MCF 10A (cell line): ENCODE measurements at places on chromosomes 13 and 19.

DNA sequence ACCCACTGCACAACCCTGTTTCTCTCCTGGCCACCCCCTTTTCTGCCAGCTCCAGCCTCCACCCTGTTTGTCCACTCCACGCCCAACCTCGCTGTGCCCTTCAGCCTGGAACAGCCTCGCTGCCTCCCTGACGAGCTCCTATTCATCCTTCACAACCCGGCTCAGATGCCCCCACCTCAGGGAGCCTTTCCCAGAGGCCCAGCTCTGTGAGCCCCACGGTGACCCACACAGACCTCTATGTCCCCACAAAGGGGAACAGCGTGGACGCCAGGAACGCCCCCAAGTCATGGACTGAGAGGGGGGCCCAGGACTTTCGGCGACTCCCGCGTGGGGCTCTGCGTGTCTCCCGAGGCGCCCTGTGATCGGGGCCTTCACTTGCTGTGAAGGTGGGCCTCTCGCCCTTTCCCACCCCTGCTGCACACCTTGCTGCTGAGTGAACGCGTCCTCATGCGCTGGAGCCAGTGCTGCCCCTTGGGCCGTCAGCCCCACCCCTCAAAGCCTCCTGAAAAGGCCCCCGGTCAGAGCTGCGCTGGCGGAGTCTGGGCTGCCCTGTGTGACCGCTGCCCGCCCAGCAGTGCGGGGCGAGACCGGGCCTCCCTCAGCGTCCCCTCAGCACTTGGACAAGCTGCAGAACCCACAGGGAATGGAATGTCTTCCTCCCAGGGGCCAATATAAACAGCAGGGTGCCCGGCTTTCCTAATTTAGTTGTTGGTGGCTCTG, 40.0 kb downstream of the ADPRHL1 start:
- DNase-seq = no peak

GRCh38 chr13:22447132-22447886, 733.5 kb upstream of the SGCG start:
- no peak for DNase-seq

- no peak for DNase-seq
Observed at GRCh38 chr13:39554371-39554770, 48.6 kb downstream of the LHFPL6 start.

- no peak for DNase-seq
Observed at GRCh38 chr19:49496574-49497008, 357 bp downstream of the RPS11 start.

GRCh38 chr13:73608711-73609485, 525.3 kb downstream of the KLF12 start:
- no peak for DNase-seq

DNA sequence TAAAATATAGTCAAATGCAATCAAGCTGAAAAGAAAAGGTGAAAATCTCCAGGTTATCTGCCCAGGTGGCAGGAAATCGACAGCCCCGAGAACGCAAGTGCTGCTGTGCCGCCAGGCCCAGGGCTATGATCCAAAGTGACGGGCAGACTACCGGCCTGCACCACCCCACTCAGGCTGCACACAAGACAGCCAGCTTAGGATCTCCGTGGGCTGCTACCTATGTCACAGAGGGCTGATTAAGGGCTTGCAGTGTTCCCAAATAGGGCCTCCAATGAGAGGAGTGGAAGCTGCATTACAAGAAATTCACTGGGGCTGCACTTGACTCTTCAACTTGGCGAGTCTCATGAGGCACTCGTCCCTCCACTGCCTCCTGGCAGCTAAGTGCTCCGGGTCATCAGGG, 121.8 kb downstream of the CRYL1 start:
- no peak for DNase-seq

- peak; percentile 85 for DNase-seq
Observed at GRCh38 chr13:109647053-109647452, 139.3 kb downstream of the IRS2 start.

DNA sequence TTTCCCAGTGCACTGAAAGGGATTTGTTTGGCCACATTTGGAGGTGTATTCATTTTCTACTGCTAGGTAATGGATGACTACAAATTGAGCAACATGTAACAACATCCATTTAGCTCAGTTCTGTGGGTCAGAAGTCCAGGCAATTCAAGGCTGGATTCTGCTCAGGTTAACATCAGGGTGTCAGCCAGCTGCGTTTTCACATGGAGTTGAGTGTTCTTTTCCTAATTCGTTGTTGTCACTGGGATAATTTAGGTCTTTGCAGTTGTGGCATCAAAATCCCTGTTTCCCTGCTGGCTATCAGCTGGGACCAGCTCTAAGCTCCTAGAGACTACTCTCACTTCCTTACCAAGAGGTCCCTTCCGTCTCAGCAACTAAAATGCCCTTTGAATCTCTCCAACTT, 25.4 kb downstream of the MIR17HG start:
- no peak for DNase-seq

DNA sequence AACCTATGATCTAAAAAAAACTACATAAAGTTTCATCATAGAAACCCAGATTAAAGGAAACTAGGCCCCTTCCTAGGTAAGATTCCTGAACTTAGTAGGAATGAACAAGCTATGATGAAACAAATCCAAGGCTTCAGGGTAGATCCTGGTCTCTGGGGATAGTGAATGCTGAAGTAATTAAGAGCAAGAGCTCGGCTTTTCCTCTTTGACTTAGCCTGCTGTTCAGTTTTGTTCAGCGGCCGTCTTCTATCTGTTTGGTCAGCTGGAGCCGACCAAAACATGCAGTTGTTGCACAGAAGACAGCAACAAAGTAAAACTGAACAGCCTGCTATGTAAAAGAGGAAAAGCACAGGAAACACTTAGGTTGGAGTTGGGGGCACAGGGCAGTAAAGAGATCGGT, 44.1 kb upstream of the RFXAP start:
- no peak for DNase-seq

GRCh38 chr19:45768655-45768983, 433 bp downstream of the SIX5 start:
- DNase-seq = peak; percentile 72

GRCh38 chr19:2150794-2151338, 500 bp downstream of the AP3D1 start:
- DNase-seq = peak; percentile 20

DNA sequence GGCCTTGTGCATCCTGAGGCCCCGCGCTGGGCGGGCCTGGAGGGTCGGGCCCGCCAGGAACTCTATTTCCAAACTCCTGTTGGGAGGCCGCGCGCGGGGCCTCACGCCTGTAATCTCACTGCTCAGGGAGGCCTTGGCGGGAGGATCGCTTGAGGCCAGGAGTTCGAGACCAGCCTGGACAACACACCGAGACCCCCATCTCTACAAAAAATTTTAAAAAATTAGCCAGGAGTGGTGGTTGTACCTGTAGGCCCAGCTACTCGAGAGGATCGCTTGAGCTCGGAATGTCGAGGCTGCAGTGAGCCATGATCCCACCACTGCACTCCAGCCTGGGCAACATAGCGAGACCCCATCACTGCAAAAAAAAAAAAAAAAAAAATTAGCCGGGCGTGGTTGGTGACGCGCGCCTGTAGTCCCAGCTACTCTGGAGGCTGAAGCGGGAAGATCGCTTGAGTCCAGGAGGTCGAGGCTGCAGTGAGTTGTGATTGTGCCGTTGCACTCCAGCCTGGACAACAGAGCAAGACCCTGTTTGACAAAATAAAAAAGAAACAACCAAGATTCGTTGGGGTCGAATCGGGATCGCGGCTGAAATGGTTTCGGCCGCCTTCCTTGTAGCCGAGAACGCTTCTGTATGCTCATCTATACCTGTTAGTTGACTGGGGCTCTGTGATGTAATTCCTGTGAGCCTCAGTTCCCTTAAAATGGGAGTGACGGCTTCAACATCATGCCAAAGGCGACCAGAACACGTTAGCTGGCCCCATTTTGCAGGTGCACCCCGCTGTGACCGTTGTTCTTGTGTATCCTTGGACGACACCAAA, 636 bp downstream of the SF3A2 start:
- no peak for DNase-seq

GRCh38 chr13:43545317-43545874, 241.4 kb downstream of the ENOX1 start:
- peak; percentile 63 for DNase-seq

GRCh38 chr19:4772566-4772965, 19.0 kb upstream of the FEM1A start:
- no peak for DNase-seq

- DNase-seq = no peak
Observed at GRCh38 chr19:43957891-43958290, 6.9 kb downstream of the ZNF221 start.

- DNase-seq = no peak
Observed at GRCh38 chr13:89205856-89206520, 1534.8 kb downstream of the SLITRK5 start.

- no peak for DNase-seq
Observed at GRCh38 chr13:89694451-89694850, 1653.0 kb upstream of the MIR17HG start.

- DNase-seq = no peak
Observed at GRCh38 chr13:108728370-108728769, 99.0 kb downstream of the MYO16 start.

DNA sequence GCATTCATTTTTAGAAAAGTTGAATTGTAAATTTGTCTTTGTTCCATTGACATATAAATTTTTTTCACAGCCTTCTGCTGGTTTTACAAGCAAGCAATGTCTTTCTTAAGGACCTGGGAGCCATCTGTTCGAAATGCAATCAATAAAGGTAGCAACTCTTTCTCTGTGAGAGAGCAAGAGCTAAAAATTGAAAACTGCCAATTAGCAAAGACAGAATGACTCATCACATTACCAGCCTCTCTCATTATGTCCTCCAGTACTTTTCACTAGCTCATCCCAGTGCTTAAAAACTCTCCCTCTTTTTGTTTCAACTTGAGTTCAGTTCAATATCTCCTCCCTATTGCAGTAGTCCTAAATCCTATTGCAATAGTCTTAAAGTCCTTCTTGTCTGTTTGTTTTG, 760.7 kb upstream of the SLITRK6 start:
- no peak for DNase-seq

- no peak for DNase-seq
Observed at GRCh38 chr13:91362908-91363307, 15.4 kb downstream of the MIR17HG start.

GRCh38 chr13:30841154-30841553, 64.9 kb upstream of the MEDAG start:
- DNase-seq = no peak

DNA sequence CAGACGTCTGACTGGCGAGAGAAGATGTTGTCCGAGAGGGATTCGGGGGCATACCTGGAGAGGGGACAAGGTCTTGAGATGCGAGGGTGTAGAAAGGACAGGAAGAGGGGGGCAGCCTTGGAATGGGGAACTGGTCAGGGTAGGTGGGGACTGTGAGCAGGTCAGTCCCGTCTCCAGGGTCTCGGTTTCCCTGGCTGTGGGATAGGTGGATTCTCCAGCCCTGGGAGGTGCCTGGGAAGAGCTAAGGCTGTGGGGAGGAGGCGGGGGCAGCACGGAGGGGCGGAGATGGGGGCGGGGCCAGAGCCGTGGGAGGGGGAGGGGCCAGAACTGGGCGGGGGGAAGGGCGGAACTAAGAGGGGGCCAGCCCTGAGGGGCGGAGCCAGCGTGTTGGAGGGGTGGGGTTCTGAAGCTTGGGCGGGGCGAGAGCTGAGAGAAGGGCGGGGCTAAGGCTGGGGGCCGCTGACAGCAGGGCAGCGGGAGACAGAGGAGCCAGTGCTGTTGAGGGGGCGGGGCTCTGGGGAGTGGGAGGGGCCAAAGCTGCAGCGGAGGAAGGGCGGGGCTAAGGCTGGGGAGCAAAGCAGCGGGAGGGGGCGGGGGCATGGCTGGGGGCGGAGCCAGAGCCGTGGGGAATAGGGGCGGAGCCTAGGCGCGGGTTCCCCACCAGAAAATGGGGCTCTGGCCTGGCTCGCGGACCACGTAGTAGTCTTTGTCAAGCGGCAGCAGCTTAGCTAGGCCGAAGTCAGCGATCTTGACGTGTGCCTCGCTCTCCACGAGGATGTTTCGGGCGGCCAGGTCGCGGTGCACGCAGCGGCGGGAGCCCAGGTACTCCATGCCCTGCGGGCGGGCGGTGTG, 9.5 kb upstream of the INSL3 start:
- no peak for DNase-seq

- peak; percentile 61 for DNase-seq
Observed at GRCh38 chr13:75364131-75364713, 117.7 kb downstream of the TBC1D4 start.

DNA sequence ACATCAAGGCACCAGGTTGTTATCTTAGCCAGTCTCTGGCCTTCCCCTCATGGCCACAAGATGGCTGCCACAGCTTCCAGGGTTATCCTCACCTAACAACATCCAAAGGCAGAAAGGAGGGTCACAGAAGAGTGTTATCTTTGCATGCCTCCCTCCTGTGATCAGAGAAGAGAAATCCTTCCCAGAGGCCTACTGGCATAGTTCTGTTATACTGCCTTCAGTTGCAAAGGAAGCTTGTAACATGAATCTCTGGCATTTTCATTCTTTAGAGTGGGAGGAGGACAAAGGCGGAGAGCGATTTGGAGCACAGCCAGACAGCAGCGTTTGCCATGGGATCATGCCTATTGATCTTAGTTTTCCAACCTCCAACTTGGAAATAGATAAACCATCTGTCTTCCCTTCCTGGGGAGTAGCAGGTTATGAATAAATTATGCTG, 135.7 kb downstream of the DNAJC15 start:
- DNase-seq = peak; percentile 50
